ENCODE measurements at places on chromosomes 16 and 17.

DNA sequence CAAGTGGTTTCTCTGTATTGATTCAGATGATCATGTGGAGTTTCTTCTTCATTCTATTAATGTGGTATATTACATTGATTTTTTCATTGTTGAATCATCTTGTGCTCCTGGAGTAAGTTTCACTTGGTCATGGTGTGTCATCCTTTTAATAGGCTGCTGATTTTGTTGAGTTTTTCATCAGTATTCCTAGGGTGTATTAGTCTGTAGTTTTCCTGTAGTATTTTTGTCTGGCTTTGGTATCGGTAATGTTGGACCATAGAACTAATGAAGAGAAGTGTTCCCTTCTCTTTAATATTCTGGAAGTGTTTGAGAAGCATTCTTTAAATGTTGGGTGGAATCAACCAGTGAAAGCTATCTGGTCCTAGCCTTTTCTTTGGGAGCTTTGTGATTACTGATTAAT is 99.0 kb downstream of the OMG start:
- no peak for DNase-seq

- no peak for DNase-seq
Observed at GRCh38 chr16:79164388-79164995, 436.0 kb downstream of the MAF start.

GRCh38 chr17:18856570-18856915 is 1.4 kb upstream of the PRPSAP2 start:
- no peak for DNase-seq

DNA sequence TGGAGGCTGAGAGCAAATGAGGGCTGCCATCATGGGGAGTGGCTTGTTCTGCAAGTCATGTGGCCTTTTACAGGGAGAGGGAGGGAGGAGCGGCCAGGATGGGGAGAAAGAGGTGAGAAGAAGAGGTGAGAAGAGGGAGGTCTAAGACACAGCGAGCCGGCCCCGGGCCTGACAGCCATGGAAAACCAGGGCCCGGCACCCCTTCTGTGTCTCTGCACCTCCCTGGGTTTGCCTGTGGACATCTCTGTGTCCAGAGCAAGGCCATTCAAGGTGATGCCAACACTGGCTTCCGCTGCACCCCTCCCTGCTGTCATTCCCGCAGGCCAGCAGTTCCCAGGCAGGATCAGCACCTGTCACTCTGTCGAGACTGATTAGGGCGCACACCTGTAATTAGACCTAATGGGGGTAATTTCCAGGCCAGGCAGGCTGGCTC is 75.6 kb downstream of the MGAT5B start:
- DNase-seq = no peak

DNA sequence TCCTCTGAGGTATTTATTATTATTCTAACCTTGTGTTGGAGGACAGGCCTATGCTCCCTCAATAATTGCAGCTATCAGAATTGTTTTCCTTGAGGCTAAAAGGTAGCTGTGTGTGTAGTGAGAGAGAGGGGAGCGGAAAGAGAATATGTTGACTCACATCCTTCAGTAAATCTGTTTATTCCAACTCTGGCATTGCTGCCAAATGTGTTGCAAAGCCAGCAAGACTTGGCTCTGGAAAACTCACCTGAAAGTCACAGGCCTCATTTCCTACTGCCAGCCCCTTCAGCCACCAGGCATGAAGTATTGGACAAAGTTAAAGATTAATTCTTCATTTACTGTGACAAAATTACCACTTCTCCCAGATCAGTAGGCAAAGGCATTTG is 9.6 kb downstream of the CA10 start:
- no peak for DNase-seq

All from activated CD8-positive, alpha-beta memory T cell treated with anti-CD3 and anti-CD28 coated beads, Interleukin-2, amount 50 U/mL, for 4 hours (primary cell).